ENCODE measurements at places on chromosomes 12 and 14.

- DNase-seq, result no peak
These were observed 27.4 kb upstream of the CEBPE start for GRCh38 chr14:23146351-23146910.

DNA sequence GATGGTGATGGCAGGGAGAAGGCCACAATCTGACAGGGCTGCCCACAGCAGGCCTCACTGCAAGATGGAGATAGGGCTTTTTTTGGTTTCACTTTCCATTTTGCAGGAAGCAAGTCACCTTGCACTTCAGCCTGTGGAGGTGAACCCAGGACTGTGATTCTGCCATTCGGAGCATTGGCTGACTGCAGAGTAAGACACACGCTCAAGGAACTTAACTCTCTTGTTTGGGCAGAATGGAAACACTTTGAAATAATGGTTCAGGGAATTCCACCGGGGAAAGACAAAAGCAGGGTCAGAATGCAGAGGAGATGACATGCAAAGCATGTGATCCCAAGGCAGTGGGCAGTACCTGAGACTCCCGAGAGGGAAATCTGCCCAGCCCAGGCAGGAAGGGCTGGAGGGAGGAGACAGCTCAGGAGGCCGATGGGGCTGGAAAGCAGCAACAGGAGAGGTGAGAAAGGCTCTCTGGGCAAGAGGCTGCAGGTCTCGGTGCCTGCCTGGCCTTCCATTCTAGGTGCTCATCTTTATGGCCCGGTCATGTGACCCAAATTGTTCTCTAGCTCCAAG, 58.7 kb upstream of the PRMT8 start:
- no peak for DNase-seq

GRCh38 chr14:60651796-60652673, 2.8 kb upstream of the SIX1 start:
- no peak for DNase-seq

DNA sequence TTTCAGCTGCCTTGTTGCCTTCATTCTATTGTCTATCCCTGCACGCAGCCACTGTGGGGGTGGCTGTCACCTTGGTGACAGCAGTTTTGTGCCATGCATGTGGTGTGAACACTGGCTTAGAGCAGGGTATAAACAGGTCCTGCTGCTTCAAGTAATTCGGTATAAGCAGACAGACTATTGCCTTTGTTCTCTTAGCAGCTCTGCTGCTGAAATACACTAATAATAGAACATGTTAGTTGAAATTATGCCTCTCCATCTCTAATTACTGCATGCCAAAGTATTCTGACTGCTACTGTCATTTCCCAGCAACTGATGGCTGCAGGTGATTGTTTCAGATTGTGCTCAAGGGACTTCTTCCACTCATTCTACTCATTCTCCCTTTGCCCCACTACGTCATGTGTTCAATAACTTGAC, 34.6 kb downstream of the PTPRO start:
- no peak for DNase-seq

DNA sequence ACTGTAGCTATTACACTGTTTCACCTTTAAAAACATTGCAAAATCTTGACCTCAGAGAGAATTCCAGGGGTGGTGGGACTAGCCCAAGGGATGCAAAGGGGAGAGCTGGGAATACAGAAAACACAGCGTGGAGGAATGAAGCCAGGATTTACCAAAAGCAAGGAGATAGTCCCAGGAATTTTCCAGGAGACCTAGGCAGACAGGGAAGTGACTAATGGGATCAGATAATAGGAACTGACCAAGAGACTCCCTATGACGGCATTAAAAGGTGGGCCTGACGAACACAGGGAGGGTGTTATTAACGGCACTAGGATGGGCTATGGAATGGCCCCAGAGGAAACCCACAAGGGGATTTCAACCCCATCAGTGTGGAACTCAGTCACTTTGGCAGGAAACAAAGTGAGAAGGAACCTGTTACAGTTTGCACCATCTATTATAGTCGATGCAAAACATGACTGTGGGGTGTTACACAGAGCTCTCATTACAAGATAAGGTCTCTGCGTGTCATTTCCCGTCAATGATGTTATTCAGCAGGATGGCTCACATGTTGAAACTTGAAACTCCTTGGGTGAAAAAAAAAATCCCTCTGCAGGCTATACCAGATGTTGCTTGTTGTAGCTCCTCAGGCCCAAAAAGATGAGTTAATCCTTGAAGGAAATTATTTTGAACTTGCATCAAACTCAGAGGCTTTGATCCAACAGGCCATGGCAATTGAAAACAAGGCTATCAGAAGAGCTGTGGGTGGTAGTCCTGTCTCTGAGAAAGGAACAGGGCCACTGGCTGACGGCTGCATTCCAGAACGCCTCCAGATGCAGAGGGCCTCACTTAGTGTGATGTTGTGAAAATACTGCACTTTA, 58.7 kb downstream of the DRAM1 start:
- no peak for DNase-seq

DNA sequence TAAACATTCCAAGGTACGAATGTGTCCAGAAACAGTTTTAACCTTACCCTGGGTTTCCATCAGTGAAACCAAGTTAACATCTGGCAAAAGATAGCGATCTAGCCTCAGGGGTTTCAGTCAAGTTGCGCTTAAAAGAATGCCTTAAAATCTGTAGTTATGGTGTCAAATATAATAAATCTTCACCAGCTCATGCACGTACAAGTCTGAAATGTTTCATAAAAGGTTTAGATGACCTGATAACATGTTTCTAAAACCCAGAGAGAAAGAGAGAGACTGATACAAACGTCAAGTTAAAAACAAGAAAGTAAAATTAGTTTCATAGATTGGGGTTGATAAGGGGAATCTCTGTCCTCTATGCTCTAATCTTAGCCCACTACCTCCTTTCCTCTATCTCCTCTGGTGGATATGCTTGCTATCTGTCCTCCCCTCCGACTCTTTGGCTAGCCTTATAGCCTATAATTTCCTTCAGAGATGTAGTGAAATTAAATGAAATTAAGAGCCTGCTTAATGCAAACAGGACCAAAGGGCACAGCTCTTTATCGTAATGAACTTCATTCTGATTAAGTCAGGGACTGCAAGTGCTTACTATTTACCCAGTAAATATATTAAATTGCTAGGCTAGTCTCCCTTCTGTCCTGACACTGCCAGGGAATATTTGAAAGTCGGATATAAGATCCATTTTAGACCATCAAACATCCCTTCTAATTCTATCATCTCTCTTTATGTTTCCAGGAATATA, 18.4 kb upstream of the FOS start:
- no peak for DNase-seq

DNA sequence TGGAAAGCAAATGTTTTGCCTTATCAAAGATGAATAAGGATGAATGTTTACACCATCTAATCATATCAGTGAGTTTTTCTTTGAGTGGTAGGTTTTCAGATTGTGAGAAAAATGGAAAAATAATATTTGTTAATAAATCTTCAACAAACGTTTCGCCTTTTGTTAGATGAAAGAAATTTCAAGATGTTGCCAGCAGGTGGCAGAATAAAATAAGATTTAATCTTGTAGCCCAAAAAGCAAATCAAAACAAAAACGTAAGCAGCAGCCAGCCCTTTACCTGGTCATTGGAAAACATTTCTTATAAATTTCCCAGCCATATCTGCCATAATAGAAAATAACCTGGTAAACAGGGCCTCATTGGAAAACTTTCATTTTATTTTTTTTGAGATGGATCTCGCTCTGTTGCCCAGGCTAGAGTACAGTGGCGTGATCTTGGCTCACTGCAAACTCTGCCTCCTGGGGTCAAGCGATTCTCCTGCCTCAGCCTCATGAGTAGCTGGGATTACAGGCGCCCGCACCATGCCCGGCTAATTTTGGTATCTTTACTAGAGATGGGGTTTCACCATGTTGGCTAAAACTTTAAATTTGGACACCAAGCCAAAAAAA, 15.4 kb upstream of the TMEM120B start:
- DNase-seq, result no peak

DNA sequence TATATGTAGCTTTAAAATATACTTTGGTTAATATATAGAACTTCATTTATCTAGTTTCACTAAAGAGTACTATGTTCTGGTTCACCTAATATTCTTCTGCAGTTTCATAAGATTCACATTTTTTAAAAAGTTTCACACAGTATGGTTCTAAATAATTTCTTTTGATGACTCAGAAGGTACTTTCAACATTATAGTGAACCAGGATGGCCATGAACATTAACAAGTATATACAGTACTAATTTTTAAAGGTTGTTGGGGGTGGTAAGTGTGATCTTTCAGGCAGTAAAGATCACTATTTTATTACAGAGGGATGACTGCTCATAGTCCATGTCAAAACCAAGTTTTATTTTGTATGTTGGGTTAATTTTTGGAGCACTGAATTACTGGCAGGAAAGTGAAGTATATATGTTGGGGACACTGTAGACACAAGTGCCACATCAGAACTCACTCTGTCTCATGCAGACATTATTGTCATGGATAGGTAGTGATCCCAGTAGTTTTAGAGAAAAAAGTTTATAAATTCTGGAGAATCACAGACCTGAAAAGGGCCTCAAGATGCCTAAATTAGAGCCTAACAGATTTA, 60.0 kb downstream of the DCAF5 start:
- DNase-seq, result no peak

DNA sequence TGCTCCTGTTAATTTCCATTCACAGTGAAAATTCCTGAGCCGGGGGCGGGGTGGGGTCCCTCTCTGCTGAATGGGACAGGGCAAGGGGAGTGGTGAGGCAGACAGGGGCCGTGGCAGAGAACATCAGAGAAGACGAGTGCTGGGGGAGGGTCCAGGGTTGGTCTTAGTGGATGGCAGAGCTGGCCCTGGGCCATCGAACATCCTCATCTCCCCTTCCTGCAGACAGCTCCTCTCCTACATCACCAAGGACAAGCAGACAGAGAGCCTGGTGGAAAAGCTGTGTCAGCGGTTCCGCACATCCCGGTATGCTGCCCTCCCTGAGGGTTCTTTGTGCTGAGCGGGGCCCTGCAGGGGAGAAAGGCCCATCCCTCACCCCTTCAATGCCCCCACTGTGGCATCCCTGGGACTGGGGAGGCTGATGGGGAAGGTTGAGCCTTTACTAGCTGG, 5.0 kb upstream of the GAPDH start:
- DNase-seq, result no peak

- no peak for DNase-seq
These were observed 18.0 kb upstream of the OR4K5 start for GRCh38 chr14:19902409-19902808.

DNA sequence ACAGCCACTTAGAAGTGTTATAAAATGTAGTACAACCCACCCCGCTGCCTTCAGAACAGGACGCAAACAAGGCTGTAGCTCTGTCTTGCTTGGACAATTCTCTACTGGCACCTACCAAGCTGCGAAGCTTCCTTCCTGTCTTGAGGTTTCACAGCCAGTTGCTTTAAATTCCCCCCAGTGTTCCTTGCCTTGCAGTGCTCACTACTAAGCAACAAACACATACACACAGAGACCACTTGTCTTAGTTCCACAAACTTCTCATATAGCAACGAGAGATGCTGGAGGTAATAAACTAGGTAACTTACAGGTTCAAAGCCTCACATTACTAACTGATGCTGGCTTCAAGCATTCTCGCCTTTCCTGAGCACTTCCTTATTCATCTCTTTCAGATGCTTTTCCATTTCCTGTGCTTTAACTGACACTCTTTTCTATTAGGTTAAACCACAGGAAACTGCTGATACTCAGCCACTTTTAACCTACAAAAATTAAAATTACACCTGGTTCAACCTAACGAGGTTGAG, 91.5 kb upstream of the PTGDR start:
- no peak for DNase-seq

- DNase-seq, result no peak
These were observed 74.5 kb upstream of the ATF1 start for GRCh38 chr12:50689437-50689836.

GRCh38 chr14:60632257-60632656, 17.0 kb downstream of the SIX1 start:
- no peak for DNase-seq

GRCh38 chr12:93186131-93186530, 191.6 kb upstream of the NUDT4 start:
- no peak for DNase-seq

- no peak for DNase-seq
These were observed 286.7 kb downstream of the ZFP36L1 start for GRCh38 chr14:68506021-68506644.

GRCh38 chr14:28461389-28461788, 305.2 kb upstream of the FOXG1 start:
- no peak for DNase-seq

- DNase-seq, result no peak
These were observed at the start of gene TNS2 for GRCh38 chr12:53049571-53050318. TNS2 (plus strand) TSS chr12:53050065; CDS start chr12:53050186, 121 bp downstream.

- DNase-seq, result no peak
These were observed 14.2 kb upstream of the CALM1 start for GRCh38 chr14:90382491-90383125.

- DNase-seq, result peak; percentile 87
These were observed at the start of gene CDCA3 for GRCh38 chr12:6851153-6851920. CDCA3 (minus strand) TSS chr12:6851286; CDS start chr12:6850952, 334 bp downstream.

GRCh38 chr14:84482256-84483071, 1047.5 kb upstream of the FLRT2 start:
- no peak for DNase-seq

- no peak for DNase-seq
These were observed 2.7 kb upstream of the INHBE start for GRCh38 chr12:57452181-57452936.

GRCh38 chr12:96153131-96153725, 40.9 kb upstream of the ELK3 start:
- no peak for DNase-seq

DNA sequence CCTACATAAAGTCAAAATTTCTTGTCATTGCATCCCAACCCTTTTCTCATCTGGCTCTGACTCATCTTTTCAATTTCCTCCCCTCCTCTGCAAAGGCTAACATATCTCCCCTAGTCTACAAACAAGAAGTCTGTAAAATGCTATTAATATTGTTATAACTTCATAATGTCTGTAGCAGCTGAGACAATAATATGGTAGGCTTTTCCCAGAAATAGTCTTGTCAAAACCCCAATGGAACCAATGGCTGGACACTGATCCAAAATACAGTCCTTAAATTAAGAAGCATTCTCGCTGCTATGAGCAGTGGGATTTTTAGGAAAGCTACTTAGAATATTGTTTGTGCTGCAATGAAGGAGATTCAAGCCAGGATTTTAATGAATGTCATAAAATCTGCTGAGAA, 131.4 kb downstream of the KLHL28 start:
- no peak for DNase-seq

- no peak for DNase-seq
These were observed 714.9 kb upstream of the MDGA2 start for GRCh38 chr14:48390346-48390745.

DNA sequence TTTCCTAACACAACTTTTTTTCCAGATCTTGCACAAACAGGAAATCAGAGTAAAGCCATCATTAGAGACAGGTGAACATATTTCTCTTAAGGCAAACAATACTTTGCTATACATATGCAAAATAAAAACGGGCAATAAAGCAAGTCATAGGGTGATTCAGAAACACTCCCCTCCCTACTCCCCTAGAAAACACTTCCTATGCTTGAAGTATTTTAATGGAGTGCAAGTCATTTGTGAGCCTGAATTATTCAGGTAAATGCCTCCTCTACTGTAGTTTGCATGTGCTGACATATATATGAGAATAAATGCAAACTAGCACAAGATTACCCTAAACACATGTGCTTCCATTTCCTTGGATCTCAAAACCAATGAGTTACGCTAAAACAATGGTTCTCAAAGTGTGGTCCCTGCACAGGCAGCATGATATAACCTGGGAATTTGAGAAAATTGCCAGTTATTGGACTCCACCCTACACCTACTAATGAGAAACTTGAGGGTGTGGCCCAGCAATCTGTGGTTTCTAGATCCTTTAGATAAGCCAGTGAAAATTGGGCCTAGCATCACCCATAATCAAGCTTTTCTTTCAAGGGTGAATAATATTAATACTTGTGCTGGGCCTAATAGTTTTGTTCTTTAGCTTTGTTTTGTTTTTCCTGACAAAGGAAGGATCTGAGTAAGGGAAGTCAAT, 159.7 kb upstream of the BMP4 start:
- DNase-seq, result no peak

All from left renal cortex interstitium (tissue), 4 donors.